Stimulated activated naive CD8-positive, alpha-beta T cell treated with anti-CD3 and anti-CD28 coated beads, Interleukin-15, Interleukin-2, amounts not matched to agents 100 U/mL and 50 U/mL, for 24 hours (primary cell): ENCODE measurements at places on chromosomes 6 and 20.

DNA sequence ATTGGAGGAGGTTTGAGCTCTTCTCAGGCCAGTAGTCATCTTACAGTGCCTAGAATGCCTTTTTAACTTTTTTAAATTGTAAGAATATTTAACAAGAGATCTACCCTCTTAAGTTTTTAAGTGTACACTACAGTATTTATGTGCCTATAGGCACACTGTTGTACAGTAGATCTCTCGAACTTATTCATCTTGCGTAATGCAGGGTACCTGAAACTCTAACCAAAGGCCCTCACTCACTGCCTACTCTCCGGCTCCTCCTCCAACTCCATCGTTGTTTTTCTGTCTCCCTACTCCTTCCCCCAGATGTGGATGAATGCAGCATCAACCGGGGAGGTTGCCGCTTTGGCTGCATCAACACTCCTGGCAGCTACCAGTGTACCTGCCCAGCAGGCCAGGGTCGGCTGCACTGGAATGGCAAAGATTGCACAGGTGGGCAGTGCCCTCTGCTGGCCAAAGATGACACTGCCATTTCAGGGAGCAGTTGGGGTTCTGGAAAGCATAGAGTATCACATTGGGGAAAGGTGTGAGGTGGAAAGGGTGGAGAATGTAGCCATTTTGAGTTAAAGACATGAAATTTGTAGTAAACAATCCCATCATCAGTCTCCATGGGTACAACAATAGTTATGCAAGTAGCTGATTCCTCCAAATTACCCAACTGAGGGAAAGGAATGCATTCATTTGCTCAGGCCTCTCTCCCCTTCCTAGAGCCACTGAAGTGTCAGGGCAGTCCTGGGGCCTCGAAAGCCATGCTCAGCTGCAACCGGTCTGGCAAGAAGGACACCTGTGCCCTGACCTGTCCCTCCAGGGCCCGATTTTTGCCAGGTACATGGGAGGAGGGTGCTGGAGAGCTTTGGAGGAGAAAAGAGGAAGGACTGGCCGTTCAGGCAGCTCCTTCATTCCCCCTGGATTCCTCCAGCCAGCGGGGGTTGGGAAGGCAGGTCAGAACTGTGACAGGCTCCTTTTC lies 18.4 kb upstream of the ZNF76 start:
- DNase-seq: peak; percentile 82

DNA sequence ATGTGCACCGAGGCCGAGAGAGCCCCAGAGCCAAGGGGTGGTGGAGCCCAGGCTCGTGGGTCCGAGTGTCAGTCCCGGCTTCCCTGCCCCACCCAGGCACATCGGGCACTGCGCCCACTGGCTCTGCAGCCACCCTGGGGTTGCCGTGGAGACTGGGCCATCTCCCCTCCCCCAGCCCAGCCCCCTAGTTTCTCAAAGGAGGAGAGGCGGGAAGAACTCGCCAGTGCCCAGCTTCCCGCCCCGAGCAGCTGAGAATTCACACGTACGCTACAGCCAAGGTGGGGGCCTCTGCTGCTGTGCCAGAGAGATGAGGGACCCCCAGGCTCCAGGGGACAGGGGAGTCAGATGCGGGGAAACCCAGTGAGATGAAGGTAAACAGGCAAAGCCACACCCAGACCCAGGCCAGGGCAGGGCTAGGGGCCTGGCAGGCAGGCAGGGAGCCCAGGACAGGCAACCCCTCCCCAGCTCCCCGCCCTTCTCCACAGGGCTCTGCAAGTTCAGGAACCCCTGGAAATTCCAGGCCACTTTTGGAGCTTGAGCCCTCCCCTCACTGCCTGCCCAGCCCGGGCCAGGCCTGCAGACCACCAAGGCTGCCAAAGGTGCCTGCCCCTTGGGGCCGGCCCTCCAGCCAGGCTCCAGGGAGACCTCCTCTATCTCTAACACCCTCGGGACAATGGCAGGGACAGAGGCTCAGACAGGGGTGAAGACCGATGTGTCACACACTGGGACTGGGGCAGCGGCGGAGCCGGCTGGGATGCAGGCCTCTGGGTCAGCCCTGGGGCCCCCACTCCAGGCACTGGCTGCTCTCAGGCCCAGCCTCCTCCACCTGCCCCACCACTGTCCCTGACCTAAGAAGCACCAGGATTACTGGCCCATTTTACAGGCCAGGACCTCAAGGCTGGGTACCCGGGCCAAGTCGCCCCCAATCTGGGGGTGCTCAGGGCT lies 6.0 kb downstream of the LAMA5 start:
- DNase-seq: no peak

GRCh38 chr20:23998392-23998791 lies 9.8 kb upstream of the GGTLC1 start:
- DNase-seq: no peak

DNA sequence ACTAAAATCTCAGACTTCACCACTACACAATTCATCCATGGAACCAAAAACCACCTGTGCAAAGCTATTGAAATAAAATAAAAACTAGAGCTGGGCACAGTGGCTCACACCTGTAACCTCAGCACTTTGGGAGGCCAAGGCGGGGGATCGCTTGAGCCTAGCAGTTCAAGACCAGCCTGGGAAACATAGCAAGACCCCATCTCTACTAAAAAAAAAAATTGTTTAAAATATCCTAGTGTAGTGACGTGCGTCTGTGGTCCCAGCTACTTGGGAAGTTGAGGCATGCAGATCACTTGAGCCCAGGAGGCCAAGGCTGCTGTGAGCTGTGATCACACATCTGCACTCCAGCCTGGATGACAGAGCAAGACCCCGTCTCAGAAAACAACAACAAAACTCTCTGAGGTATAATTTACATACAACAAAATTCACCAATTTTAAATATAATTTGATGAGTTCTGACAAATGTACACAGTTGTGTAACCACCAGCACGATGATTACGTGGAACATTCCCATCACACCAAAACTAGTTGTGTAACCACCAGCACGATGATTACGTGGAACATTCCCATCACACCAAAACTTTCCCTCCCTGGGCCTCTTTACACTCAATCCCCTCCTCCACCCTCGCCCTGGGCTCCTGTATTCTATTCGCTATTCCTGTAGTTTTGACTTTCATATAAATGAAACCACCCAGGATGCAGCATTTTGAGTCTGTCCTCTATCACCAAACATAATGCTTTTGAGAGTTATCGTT lies 107.5 kb downstream of the TAF4 start:
- DNase-seq: no peak

DNA sequence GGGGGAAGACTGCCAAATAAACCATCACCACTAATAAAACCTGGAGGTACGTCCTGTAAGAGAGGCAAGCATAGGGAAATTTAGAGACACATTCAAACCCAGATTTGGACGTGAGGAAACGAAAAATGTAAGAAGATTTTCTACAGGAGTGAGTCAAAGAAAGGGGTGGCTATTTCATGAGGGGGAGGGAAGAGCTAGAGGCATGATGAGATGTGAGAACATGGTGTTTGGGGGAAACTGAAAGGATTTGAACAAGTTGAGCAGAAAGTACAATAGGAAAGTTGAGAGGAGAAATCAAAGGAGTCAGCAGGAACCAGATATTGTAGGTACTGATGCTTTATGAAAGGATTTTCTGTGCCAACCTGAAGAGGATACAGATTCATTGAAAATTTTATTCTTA lies 179.1 kb upstream of the HS3ST5 start:
- no peak for DNase-seq

- DNase-seq: no peak
Observed at GRCh38 chr6:17552861-17553260, 47.2 kb upstream of the FAM8A1 start.

DNA sequence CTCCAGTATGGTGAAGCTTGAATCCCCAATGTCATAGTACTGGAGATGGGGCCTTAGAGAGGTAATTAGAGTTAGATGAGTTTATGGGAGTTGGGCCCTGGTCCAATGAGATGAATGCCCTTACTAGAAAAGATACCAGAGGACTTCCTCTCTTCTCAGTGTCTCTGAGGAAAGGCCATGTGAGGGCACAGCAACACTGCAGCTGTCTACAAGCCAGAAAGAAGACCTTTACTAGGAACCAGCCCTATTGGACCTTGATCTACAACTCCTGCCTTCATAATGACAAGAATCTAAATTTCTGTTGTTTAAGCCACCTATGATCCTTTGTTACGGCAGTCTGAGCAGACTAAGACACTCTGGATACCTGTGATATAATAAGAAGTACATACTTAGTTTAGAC lies 31.4 kb upstream of the AKAP7 start:
- no peak for DNase-seq

- no peak for DNase-seq
Observed at GRCh38 chr6:28565823-28566526, 40.3 kb downstream of the GPX5 start.

- no peak for DNase-seq
Observed at GRCh38 chr6:137495703-137496336, 1.6 kb upstream of the OLIG3 start.

DNA sequence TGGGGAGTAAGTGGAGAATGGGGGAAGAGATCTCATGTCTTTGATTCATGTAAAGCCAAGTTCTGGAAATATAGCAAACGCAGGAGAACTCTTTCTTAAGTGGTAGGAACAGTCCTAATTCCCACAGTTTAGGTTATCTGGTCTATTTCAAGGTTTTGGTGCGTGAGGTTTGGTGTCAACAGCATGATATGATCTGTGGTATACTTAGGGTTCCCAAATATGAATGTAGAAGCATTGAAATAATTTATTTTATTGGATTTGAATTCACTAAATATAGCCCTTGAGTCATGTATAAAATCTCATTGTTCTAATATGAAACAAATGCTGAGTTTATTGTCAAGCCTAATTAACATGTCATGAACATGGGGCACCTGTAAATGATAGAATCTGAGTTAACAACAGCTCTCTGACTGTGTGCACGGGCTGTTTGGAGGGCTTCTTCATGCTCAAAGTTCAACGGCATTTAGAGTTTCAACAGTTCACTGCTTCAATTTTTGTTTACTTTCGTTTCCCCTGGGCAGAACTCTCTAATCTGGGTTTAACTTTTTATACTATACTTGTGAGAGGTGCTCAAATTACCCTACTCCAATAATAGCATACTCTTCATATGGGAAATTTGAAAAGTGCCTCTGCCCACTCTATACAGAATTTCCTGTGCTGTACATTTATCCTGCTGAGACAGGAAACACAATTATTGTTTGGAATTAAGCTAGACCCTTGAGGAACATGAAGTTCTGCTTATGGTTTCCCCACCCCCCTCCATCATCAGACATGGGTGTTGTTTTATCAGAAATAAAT lies 236.3 kb upstream of the ZNF217 start:
- no peak for DNase-seq

GRCh38 chr6:30876039-30876730 lies 8.1 kb upstream of the DDR1 start:
- no peak for DNase-seq

DNA sequence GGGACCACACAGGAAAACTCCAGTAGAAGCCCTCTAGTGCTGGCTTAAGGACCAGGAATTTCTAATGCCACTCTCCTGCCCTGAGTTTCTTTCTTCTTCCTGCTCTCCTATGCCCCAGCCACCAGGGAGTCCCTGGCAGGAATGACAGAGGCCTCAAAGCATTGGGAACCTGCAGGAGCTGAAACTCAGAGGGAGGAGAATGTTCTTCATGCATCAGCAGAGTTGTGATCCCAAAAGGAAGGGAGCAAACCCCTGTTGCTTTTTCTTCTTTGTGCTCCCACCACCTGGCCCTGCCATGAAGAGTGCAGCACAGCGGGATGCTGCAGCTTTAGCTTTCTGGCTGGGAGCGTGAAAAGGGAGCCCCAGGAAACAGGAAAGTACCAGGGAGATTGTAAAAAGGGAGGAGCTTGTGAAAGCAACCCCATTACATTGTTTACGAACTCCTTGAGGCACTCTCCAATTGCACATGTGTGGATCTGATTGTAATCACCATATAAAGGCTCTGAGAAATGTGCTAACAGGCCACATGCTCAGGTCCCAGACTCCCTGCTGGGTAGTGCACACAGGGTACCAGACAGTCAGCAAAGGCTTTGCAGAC lies 34.7 kb upstream of the FKBP1A start:
- no peak for DNase-seq

DNA sequence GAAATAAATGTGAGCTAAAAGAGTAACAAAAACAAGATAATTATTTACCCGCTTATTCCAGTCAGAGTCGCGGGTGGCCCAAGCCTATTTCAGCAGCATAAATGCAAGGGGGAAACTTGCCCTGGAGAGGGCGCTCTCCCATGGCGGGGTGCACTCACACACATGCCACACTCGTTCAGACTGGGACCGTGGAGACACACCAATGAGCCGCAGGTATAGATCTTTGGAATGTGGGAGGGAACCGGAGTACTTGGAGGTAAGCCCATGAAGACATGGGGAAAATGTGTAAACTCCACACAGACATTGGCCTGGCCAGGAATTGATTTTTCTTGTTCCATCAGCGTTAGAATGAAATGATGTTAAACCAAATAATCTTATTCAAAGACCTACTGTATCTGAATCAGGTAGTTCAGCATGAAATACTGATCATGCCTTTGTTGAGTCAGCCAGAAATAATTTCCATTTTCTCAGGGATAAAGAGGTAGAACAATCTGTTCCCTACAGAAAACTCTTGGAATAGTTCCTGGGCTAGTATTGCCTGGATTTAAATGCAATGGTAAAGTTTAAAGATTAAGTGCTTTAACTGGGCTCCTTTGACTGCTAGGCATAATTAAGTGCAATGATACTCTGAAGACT lies 191.5 kb downstream of the MCHR2 start:
- no peak for DNase-seq

GRCh38 chr20:11011653-11012052 lies 337.9 kb upstream of the JAG1 start:
- no peak for DNase-seq

- DNase-seq: no peak
Observed at GRCh38 chr6:130980310-130981032, 82.6 kb downstream of the EPB41L2 start.

DNA sequence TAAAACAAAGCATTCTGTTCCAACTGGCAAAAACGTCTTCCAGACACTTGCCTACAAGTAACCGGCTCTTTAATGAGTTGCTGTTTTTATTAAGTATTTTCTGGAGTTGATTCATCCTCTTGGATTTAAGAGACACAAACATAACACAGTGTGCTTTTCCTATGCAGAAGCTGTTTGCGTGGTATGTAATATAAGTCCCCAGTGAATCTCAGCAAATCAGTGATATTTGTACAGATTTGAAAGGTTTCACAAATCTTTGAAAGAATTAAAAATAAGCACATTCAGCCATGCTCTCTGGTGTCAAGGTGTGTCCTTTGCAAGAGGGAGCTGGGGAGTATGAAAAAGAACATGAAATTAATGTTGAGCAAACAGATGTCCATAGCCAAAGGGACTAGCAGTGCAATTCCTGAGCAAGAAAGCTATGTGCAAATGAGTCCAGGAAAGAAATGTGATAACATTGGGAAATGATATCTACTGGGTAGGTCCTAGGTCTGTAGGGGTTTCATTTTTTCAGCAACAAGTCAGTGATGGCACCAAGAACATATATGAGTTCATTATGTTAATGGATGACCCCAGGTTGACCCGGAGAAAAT lies 170.1 kb upstream of the PHACTR1 start:
- no peak for DNase-seq

- DNase-seq: no peak
Observed at GRCh38 chr20:2167112-2167511, 65.5 kb downstream of the STK35 start.

GRCh38 chr6:151617539-151617938 lies 123.7 kb downstream of the CCDC170 start:
- DNase-seq: no peak
